ENCODE measurements at places on chromosomes 3 and 15. TPM values are rescaled to one million over a fixed set of nuclear protein-coding genes. Genes with fewer than 3 reads are reported as not detected.

- H3K27me3 ChIP-seq, result no peaks in the 10 kb centered on the region
- DNase-seq, result no peak
- H3K4me1 ChIP-seq, result no peaks in the 10 kb centered on the region
- H3K36me3 ChIP-seq, result no peaks in the 10 kb centered on the region
- no peak overlapping the region for H3K4me3 ChIP-seq
These were observed 67.4 kb upstream of the UNC13C start for GRCh38 chr15:53910852-53911251.

- H3K36me3 ChIP-seq, result no peaks in the 10 kb centered on the region
- H3K27ac ChIP-seq, result no peak overlapping the region
- DNase-seq, result no peak
- H3K4me3 ChIP-seq, result no peak overlapping the region
- H3K27me3 ChIP-seq, result peaks cover 26% of the 10 kb centered on the region
These were observed 9.6 kb upstream of the CPEB1 start for GRCh38 chr15:82656641-82657266.

Gene MINAR1
- total RNA-seq, result 1.5 TPM

DNA sequence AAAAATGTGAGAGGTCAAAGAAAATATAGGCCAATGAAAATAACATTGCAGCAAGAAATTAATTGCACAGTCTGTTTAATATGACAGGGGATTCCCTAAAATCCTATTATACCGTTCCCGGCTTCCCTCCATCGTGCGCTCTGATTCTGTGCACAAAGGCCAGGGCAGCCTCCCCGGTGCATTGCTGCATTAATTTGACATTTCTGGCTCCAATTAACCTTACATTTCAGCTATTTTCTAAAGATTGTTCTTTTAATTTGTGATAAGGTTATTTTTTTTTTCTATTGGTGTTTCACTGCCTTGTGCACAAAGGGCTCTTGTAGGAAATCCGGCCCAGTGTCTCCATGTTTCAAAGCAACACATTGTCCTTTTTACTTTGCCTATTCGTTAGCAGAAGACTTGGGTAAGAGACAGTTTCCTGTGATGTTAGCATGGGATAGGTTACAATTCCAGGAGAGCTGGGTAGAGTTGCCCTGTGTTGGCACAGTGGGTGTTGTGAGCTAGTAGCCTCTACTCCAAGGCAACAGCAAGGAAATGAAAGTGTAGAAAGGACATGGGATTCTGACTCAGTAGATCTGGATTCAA, 257.3 kb upstream of the IGF1R start:
- H3K27ac ChIP-seq, result no peak overlapping the region
- H3K27me3 ChIP-seq, result no peaks in the 10 kb centered on the region
- H3K4me3 ChIP-seq, result no peak overlapping the region
- H3K36me3 ChIP-seq, result no peaks in the 10 kb centered on the region

- no peaks in the 10 kb centered on the region for H3K36me3 ChIP-seq
- H3K27me3 ChIP-seq, result no peaks in the 10 kb centered on the region
- DNase-seq, result peak; percentile 84
- no peak overlapping the region for H3K27ac ChIP-seq
These were observed 560.8 kb downstream of the OCA2 start for GRCh38 chr15:27538325-27538724.

Gene CMTM7
- 11.4 TPM for total RNA-seq

GRCh38 chr3:17755836-17756235, 13.4 kb upstream of the TBC1D5 start:
- no peaks in the 10 kb centered on the region for H3K27me3 ChIP-seq
- H3K4me1 ChIP-seq, result no peaks in the 10 kb centered on the region
- no peak overlapping the region for H3K4me3 ChIP-seq
- DNase-seq, result no peak
- no peak overlapping the region for H3K27ac ChIP-seq
- H3K36me3 ChIP-seq, result no peaks in the 10 kb centered on the region

- no peak for DNase-seq
- no peaks in the 10 kb centered on the region for H3K27me3 ChIP-seq
- H3K36me3 ChIP-seq, result no peaks in the 10 kb centered on the region
- no peaks in the 10 kb centered on the region for H3K4me1 ChIP-seq
- no peak overlapping the region for H3K4me3 ChIP-seq
These were observed 46.1 kb downstream of the BTD start for GRCh38 chr3:15647611-15648167.

Gene SH2D7
- total RNA-seq, result not detected

DNA sequence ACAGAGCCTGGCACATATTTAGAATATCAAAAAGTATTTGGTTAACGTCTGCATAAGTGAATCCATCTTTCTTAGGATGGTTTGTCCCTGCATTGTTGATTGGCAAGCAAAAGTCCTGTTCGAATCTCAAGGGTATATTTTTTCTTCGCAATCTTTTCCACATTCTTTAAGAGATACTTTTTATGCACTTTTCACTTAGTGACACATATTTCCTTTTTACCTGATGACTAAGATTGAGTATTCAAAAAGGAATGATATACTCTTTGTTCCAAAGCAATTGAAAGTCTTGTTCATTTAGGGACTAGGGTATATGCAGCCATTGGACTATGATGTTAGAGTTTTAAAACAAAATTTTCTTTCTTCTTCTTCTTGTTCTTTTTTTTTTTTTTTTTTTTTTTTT, 349.9 kb downstream of the NLGN1 start:
- DNase-seq, result no peak
- H3K36me3 ChIP-seq, result no peaks in the 10 kb centered on the region
- H3K27me3 ChIP-seq, result no peaks in the 10 kb centered on the region
- no peaks in the 10 kb centered on the region for H3K4me1 ChIP-seq

Gene COPS2
- total RNA-seq, result 86.2 TPM

DNA sequence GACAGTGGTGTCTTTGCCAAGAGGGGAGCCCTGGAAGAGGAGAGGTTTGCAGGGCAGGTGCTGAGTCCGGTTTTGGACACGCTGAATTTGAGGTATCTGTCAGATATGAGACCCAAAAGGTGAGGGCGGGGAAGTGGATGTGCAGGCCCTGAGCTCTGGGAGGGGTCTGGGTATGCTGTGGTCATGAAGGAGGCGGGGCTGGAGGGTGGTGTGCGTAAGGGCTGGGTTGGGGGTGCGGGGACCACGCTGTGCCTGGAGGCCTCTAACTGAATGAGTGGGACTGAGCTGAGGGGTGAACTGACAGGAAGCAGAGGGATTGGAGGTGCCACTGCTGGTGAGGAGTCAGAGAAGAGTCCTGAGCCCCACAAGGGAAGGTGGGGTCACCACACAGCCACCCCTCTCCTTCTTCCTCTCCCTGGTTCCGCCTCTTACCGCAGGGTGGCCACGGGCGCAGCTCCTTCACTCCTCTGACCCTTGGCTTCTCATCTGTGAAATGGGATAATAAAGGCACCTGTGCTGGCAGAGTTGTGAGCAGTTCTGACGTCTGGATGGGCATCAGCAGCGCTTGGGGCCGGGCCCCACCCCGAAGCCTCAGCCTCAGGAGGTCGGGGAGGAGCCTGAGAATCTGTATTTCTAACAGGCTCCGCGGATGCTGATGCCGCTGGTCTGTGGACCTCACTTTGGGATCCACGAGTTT, 28.8 kb downstream of the PSTPIP1 start:
- no peak overlapping the region for H3K4me3 ChIP-seq
- H3K36me3 ChIP-seq, result no peaks in the 10 kb centered on the region
- no peaks in the 10 kb centered on the region for H3K4me1 ChIP-seq
- no peak overlapping the region for H3K27ac ChIP-seq

Gene GASK1A
- total RNA-seq, result 10.3 TPM

- H3K4me3 ChIP-seq, result no peak overlapping the region
- DNase-seq, result no peak
- H3K36me3 ChIP-seq, result no peaks in the 10 kb centered on the region
- H3K4me1 ChIP-seq, result peaks cover 35% of the 10 kb centered on the region
- no peaks in the 10 kb centered on the region for H3K27me3 ChIP-seq
- H3K27ac ChIP-seq, result no peak overlapping the region
These were observed 13.7 kb downstream of the PDHB start for GRCh38 chr3:58419780-58420507.

DNA sequence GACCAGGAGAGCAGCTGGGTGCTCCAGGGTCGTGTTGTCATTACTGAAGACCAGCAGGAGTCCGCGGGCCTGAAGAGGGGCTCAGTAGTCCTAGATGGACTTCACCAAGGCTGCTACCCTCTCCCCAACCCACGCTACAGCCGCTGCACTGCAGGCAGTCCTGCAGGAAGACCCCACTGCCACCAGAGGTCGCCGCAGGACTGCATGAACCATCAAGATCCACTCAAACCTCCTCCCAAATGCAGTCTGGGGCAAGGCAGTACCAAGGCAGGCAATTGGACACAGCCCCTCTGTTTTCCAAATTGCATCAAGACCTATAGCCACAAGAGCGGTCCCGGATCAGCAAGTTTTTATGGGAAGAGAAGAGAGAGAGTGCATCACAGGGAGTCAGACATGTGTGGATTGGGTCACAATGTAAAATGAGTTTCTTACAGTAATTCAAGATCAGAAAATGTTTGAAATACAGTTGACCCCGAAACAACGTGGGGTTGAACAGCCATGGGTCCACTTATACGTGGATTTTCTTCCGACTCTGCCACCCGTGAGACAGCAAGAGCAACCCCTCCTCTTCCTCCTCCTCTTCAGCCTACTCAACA, 46.7 kb downstream of the DZIP1L start:
- peaks cover 7% of the 10 kb centered on the region for H3K4me1 ChIP-seq
- DNase-seq, result peak; percentile 86
- H3K27ac ChIP-seq, result no peak overlapping the region
- peaks cover 4% of the 10 kb centered on the region for H3K36me3 ChIP-seq
- no peak overlapping the region for H3K4me3 ChIP-seq

Gene IREB2
- 55.7 TPM for total RNA-seq

Gene LMOD3
- total RNA-seq, result not detected

GRCh38 chr3:104291437-104291851, 1075.3 kb upstream of the ALCAM start:
- peaks cover 14% of the 10 kb centered on the region for H3K4me1 ChIP-seq
- H3K27me3 ChIP-seq, result no peaks in the 10 kb centered on the region
- H3K36me3 ChIP-seq, result no peaks in the 10 kb centered on the region

Gene MORC1
- total RNA-seq, result not detected

- H3K36me3 ChIP-seq, result no peaks in the 10 kb centered on the region
- no peaks in the 10 kb centered on the region for H3K27me3 ChIP-seq
- H3K4me3 ChIP-seq, result no peak overlapping the region
- H3K27ac ChIP-seq, result no peak overlapping the region
- H3K4me1 ChIP-seq, result no peaks in the 10 kb centered on the region
These were observed 47.3 kb downstream of the EIF3J start for GRCh38 chr15:44584162-44584749.

Gene GOLGA6B
- not detected for total RNA-seq

Gene WDR49
- total RNA-seq, result not detected

GRCh38 chr3:60423556-60423955, 827.7 kb downstream of the FHIT start:
- H3K27ac ChIP-seq, result no peak overlapping the region
- H3K4me1 ChIP-seq, result no peaks in the 10 kb centered on the region
- no peak for DNase-seq
- no peaks in the 10 kb centered on the region for H3K36me3 ChIP-seq
- no peaks in the 10 kb centered on the region for H3K27me3 ChIP-seq

DNA sequence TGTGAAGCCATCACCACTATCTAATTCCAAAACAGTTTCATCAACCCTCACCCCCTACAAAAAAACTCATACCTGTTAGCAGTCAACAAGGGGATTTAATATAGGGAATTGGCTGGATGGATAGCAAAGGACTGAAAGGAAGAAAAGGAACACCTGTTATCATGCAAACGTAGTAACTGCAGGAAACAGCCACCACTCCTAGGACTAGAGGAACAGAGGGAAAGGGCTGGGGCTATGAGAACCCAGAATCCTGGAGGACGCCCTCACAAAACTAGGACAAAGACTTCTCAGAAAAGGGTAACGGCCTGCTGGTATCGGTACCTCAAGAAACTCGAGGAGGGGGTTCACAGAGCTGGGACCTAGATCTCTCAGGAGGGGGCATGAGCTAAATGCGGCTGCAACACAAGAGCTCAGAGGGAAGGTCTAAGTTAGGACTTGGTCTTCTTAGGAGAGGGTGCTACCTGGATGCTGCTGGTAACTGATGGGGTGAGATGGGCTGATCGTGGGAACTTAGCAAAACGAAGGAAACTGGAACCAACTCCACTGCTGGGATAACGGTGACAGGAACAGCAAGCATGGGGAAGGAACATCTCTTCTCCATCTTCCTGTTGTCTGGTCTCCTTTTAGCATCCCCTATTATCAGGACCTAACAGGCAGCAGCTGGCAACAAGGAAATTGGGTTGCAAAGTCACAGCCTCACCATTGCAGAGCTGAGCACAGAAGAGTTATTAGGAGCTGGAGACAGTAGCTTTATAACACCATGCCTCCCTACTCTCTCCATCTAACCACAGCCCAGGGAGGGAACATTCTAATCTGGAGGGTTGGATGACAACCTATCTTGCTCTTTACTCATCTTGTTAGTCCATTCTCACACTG, 147.7 kb downstream of the UACA start:
- H3K4me3 ChIP-seq, result no peak overlapping the region
- no peak for DNase-seq
- no peaks in the 10 kb centered on the region for H3K27me3 ChIP-seq
- H3K27ac ChIP-seq, result no peak overlapping the region
- H3K4me1 ChIP-seq, result no peaks in the 10 kb centered on the region
- H3K36me3 ChIP-seq, result no peaks in the 10 kb centered on the region

Gene RABL3
- total RNA-seq, result 25.0 TPM

GRCh38 chr15:64045101-64045435, 1.2 kb downstream of the DAPK2 start:
- DNase-seq, result no peak
- peaks cover 8% of the 10 kb centered on the region for H3K4me1 ChIP-seq
- H3K36me3 ChIP-seq, result no peaks in the 10 kb centered on the region
- H3K27me3 ChIP-seq, result peaks cover 39% of the 10 kb centered on the region
- no peak overlapping the region for H3K4me3 ChIP-seq

Gene TNK2
- total RNA-seq, result 5.4 TPM

DNA sequence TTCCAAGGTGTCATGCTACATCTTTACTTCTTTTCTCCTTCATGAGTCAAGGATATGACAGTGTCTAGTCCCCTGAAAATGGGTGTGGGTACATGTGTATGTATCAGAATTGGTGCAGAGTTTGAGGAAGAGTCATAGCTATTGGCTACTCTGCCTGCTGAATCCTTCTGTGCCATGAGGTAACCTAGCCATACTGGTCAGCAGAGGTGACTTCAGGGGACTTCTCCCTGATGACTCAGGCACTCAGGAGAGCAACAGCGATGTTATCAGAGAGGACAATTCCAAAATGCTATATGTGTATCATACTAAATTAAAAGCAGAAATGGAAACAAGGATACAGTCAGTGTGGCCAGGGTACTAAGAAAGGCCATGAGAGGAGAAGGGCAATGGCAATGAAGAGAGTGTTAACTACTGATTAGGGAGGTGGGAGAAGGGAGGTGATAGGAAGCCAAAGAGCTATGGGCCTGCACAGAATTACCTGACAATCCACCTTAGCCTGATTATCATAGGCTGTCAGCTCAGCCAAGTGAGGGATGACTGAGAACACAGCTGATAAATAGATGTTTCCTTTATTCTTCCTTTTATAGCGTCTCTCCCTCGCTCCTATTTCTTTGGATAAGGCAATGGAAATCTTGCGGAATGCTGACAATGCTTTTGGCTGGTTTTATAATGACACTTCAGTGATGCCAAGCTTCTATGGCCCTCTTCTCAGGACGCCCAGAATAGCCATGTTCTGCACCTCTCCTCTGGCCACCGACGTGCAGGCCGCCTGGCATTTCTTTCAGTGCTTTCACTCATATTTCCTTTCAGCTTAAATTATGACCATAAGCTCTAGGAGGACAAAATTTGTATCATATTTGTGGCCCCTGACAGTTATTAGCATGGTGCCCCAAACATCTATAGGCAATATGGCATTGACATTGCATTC, 90.6 kb downstream of the FGF12 start:
- H3K4me1 ChIP-seq, result no peaks in the 10 kb centered on the region
- DNase-seq, result no peak
- H3K36me3 ChIP-seq, result no peaks in the 10 kb centered on the region
- no peaks in the 10 kb centered on the region for H3K27me3 ChIP-seq

Gene GLDN
- 5.3 TPM for total RNA-seq

Gene STX19
- total RNA-seq, result 0.31 TPM

All from neural progenitor cell (in vitro differentiated cells).